ENCODE measurements at places on chromosomes 5 and 9.
A peak's percentile ranks its signal among the peaks of the same experiment; 100 is the strongest.

GRCh38 chr9:108156270-108156998 is 666.9 kb upstream of the KLF4 start:
- DNase-seq = no peak

GRCh38 chr9:133769511-133770075 is 31.4 kb upstream of the SARDH start:
- DNase-seq = no peak

- peak; percentile 55 for DNase-seq
These were observed 254.3 kb downstream of the MAST4 start for GRCh38 chr5:66850354-66851075.

DNA sequence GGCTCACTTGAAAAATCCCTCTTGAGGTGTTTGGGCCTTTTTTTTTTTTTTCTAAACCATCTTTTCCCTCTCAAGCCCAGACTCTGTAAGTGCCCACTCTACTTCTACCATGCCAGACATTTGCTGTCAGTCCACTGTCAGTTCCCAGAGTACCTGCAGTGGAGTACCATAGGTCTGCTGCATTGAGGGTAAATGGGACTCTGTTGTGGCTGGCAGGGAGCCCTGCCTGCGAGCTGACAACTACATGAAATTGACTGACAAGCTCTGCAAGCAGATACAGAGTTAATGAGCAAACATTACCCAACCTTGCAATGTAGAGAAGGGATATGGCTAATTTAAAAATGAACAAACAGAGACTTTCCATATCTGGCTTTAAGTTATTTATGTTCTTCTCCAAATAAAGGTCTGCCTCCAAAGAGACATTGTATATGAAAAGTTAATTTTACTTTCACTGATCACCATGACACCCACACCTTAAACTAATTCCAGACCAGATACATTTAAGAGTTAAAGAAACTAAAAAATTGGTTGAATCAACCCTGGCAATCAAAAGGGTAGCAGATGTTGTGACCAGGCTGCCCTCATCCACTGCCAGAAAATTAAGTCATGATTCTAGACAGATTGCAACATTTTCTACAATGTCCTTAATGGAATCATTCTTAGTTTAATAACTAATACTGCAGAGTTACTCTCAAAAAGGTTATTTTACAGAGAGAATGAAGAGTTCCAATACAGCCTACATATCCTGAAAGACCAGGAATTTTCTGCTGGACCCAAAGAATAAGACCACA is 100.4 kb upstream of the PAM start:
- no peak for DNase-seq

DNA sequence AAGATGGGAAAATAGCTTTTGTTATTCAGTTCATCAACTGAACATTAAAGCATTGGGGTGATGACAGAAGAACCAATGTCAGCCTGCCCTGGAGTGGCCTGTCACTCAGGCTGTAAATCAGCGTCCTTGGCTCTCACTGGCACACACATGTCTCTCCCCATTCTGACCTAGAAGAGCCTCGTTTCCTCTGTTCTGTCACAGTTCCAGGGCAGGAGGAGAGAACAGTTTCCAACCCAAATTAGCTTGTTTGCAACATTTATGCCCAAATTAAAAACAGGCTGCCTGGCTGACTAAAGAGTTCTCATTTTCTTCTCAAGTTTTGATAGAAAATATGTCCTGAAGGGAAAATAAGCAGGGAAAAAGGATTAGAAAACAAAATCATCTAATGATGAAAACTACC is 520.1 kb downstream of the CHSY3 start:
- DNase-seq = no peak

- no peak for DNase-seq
These were observed 532.2 kb upstream of the TUSC1 start for GRCh38 chr9:26210338-26210851.

GRCh38 chr9:1071730-1072129 is 21.6 kb downstream of the DMRT2 start:
- DNase-seq = no peak

GRCh38 chr9:96449523-96449844 is 485 bp upstream of the HABP4 start:
- DNase-seq = no peak

GRCh38 chr9:2955575-2955974 is 111.7 kb upstream of the PUM3 start:
- no peak for DNase-seq

- DNase-seq = no peak
These were observed 24.6 kb downstream of the ANXA6 start for GRCh38 chr5:151132963-151133362.

GRCh38 chr5:179380211-179381035 is 35.2 kb upstream of the ADAMTS2 start:
- no peak for DNase-seq
